Activated CD8-positive, alpha-beta T cell treated with anti-CD3 and anti-CD28 coated beads for 36 hours (primary cell): ENCODE measurements at places on chromosomes 1 and 21.

- H3K36me3 ChIP-seq, result no peaks in the 10 kb centered on the region
- peaks cover 12% of the 10 kb centered on the region for H3K4me1 ChIP-seq
- H3K4me3 ChIP-seq, result no peak overlapping the region
- DNase-seq, result no peak
- H3K27ac ChIP-seq, result no peak overlapping the region
- H3K27me3 ChIP-seq, result peaks cover 32% of the 10 kb centered on the region
Observed at GRCh38 chr21:44696572-44696971, 400 bp upstream of the KRTAP10-12 start.

- H3K4me3 ChIP-seq, result no peak overlapping the region
- no peaks in the 10 kb centered on the region for H3K27me3 ChIP-seq
- DNase-seq, result no peak
- peaks cover 38% of the 10 kb centered on the region for H3K4me1 ChIP-seq
- no peaks in the 10 kb centered on the region for H3K36me3 ChIP-seq
- H3K27ac ChIP-seq, result no peak overlapping the region
Observed at GRCh38 chr1:228935198-228935663, 200.0 kb downstream of the RHOU start.

- H3K27me3 ChIP-seq, result no peaks in the 10 kb centered on the region
- H3K4me3 ChIP-seq, result no peak overlapping the region
- H3K36me3 ChIP-seq, result no peaks in the 10 kb centered on the region
- no peaks in the 10 kb centered on the region for H3K4me1 ChIP-seq
- no peak for DNase-seq
Observed at GRCh38 chr1:5887971-5888361, 104.3 kb downstream of the NPHP4 start.

- DNase-seq, result no peak
- no peak overlapping the region for H3K4me3 ChIP-seq
- H3K27ac ChIP-seq, result no peak overlapping the region
- H3K4me1 ChIP-seq, result no peaks in the 10 kb centered on the region
- H3K27me3 ChIP-seq, result no peaks in the 10 kb centered on the region
Observed at GRCh38 chr1:191065771-191066170, 588.1 kb upstream of the BRINP3 start.

DNA sequence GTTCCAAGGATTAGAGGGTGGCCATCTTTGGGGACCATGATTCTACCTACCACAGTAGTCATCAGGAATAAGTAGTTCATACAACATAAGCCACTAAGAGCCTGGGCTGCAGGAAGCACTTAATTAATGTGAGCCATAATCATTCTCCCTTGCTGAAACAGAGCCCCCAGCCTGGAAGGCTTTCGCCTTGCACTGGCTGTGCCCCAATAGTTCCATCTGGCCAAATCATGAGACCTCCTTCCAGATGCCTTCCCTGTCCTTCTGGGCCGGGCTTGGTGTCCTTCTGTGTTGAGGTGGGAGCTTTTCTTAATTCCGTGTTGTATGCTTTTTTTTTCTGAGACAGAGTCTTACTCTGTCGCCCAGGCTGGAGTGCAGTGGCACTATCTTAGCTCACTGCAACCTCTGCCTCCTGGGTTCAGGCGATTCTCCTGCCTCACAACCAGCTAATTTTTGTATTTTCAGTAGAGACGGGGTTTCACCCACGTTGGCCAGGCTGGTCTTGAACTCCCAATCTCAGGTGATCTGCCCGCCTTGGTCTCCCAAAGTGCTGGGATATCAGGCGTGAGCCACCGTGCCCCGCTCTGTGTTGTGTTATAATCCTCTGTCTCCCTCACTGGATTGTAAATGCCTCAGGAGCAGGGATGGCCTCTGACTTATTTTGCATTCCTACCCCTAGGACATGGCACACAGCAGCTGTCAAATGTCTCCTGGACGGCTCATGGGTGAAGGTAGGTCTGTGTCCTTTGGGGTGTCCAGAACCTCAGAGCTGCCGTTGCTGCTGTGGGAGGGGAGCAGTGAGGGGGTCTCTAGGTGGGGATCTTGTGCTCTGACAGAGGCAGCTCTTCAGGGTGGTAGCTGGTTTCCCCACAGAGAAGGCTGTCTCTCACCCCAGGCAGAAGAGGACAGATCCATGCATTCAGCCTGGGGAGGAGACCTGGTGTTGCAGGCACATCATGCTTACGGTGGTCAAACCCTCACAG, 10.1 kb downstream of the GNG4 start:
- peaks cover 25% of the 10 kb centered on the region for H3K4me1 ChIP-seq
- no peak overlapping the region for H3K27ac ChIP-seq
- H3K27me3 ChIP-seq, result no peaks in the 10 kb centered on the region
- no peak for DNase-seq
- no peaks in the 10 kb centered on the region for H3K36me3 ChIP-seq

GRCh38 chr1:205939690-205940330, 3.4 kb downstream of the SLC26A9 start:
- H3K4me1 ChIP-seq, result no peaks in the 10 kb centered on the region
- peaks cover 14% of the 10 kb centered on the region for H3K27me3 ChIP-seq
- no peaks in the 10 kb centered on the region for H3K36me3 ChIP-seq
- DNase-seq, result peak; percentile 37
- H3K4me3 ChIP-seq, result no peak overlapping the region

- no peak overlapping the region for H3K4me3 ChIP-seq
- DNase-seq, result no peak
- H3K36me3 ChIP-seq, result no peaks in the 10 kb centered on the region
- no peaks in the 10 kb centered on the region for H3K4me1 ChIP-seq
Observed at GRCh38 chr1:233675893-233676292, 62.0 kb downstream of the KCNK1 start.

- no peak overlapping the region for H3K4me3 ChIP-seq
- H3K27ac ChIP-seq, result no peak overlapping the region
Observed at GRCh38 chr1:210301615-210302000, 27.1 kb upstream of the HHAT start.

- peak overlapping the region; percentile 44 for H3K27ac ChIP-seq
- peaks cover 14% of the 10 kb centered on the region for H3K4me1 ChIP-seq
- H3K4me3 ChIP-seq, result no peak overlapping the region
Observed at GRCh38 chr1:51541313-51542050, 22.4 kb upstream of the EPS15 start.
